Stomach (tissue), 19 donors: ENCODE measurements at places on chromosomes 3 and 15. TPM values are rescaled to one million over a fixed set of nuclear protein-coding genes. Genes with fewer than 3 reads are reported as not detected.

DNA sequence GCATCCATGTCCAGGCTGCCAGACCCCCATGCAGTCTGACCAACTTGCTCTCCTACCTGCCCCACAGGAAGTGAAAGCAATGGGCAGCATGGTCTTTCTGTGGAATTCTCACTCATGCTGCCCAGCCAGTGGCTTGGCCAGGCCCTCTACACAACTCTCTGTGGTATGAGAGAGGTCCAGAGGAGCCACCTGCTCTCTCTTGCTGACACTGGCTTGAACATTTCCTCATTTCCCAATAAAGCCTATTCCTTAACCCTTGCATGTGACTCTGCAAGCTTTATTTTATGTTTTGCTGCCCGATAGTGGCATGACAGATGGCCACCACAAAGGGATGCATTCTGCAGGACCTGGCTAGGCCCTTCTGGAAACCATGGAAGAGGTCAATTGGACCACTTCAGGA lies 53.8 kb downstream of the CCR1 start:
- H3K36me3 ChIP-seq, result no peaks in the 10 kb centered on the region
- H3K4me3 ChIP-seq, result no peak overlapping the region
- DNase-seq, result no peak
- no peak overlapping the region for H3K27ac ChIP-seq
- H3K4me1 ChIP-seq, result no peaks in the 10 kb centered on the region

- no peaks in the 10 kb centered on the region for H3K4me1 ChIP-seq
- no peak for DNase-seq
- no peaks in the 10 kb centered on the region for H3K27me3 ChIP-seq
- H3K27ac ChIP-seq, result no peak overlapping the region
- H3K36me3 ChIP-seq, result no peaks in the 10 kb centered on the region
- no peak overlapping the region for H3K4me3 ChIP-seq
These were observed 27.4 kb upstream of the CACNA2D3 start for GRCh38 chr3:54094926-54095325.

DNA sequence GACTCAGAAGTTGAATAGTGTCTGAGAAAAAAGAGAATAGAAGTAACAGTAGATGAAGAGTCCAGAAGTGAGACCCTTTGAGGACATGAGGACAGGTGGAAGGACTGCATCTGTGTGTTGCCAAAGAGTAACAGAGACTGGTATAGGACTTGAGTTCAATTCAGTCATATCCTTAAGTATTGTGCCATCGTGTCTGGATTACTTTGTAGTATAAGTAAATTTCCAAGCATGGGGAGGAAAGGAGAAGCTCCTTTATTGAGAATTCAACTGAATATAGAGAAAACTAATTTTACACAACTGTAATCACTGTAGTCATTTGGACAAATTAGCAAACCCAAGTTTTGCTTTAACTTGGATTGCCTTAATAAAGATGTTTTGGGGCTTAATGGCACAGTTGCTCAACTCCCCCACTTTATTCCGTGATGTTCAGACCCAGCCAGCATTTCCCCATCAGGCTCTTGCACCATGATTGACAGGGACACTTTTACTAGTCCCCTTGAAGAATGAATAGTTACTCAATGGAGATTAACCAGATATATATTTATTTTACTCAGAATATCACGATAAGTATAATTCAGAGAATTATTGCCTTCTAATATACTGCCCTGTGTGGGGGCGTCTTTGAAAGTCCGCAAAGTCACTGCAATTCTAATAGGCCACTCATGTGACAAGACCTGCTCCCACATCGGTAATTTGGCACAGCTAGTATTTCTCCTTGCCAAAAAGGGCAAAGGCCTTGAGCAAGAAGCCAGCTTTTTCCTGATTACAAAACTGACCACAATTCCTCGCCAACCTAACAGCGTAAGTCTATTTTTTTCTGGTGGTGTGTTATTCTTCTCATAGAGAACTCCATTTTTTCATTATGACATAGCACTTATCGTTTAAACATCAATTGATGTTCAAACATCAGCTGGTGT lies 61.3 kb downstream of the PPARG start:
- H3K27me3 ChIP-seq, result no peaks in the 10 kb centered on the region
- H3K4me1 ChIP-seq, result peaks cover 23% of the 10 kb centered on the region
- peak overlapping the region; percentile 19 for H3K27ac ChIP-seq
- no peak overlapping the region for H3K4me3 ChIP-seq
- peak; percentile 57 for DNase-seq

DNA sequence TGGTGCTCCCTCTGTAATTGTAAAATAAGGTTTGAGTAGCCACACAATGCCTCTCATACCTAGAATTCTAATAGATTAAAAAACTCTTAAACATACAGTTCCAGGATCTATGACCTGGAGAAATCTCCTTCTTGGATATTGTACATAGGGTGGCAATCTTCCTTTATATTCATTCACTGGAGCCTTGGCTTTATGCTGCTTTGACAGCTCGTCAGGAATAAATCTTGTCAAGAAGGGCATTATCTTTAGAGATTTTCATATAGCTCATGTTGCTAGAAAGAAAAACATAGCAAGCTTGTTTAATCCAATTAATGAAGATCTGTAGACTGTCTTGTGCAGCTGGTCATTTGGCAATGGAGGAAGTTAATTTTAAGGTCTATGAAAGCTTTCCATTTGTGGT lies 131.1 kb downstream of the PYDC2 start:
- DNase-seq, result no peak
- no peak overlapping the region for H3K4me3 ChIP-seq
- no peaks in the 10 kb centered on the region for H3K27me3 ChIP-seq
- no peaks in the 10 kb centered on the region for H3K36me3 ChIP-seq
- H3K4me1 ChIP-seq, result no peaks in the 10 kb centered on the region

DNA sequence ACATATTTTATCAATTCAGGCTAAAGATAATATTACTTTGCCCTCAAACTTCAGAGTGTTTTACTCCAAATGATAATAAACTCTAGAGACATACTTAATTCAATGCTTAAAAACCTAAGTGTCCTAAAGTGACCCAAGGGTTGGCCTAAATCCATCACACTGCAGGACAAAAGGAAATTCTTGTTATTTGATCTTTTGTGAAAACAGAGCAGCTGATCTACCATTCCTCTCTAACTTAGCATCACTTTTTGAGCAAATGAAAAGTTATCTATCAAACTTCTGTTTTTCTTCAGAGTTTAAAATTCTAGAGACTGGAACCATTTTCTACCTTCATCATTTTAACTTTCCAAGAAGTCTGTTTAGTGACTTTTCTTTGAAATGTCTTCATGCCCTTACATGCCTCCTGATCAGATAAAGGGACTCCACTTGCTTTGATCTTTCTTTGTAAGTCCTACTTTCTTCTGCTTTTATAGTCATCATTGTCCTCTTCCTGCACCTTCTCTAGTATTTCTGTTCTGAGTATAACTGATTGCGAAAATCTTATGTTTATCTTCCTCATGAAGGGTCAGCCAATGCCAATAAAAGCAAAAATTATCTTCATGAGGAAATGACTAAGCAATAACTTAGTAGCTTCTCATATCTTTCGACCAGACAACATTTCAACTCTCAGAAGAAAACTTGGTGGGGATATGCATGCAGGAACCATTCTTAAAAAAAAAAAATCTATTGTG lies 378.7 kb upstream of the TGFBR2 start:
- DNase-seq, result no peak
- H3K27me3 ChIP-seq, result no peaks in the 10 kb centered on the region
- H3K4me1 ChIP-seq, result no peaks in the 10 kb centered on the region
- H3K4me3 ChIP-seq, result no peak overlapping the region
- H3K36me3 ChIP-seq, result no peaks in the 10 kb centered on the region

- H3K27me3 ChIP-seq, result no peaks in the 10 kb centered on the region
- H3K36me3 ChIP-seq, result no peaks in the 10 kb centered on the region
- H3K27ac ChIP-seq, result no peak overlapping the region
- no peak for DNase-seq
These were observed 117.0 kb downstream of the FOXP1 start for GRCh38 chr3:71466483-71466882.

- H3K27ac ChIP-seq, result no peak overlapping the region
- no peak for DNase-seq
- H3K4me1 ChIP-seq, result no peaks in the 10 kb centered on the region
These were observed 587.4 kb upstream of the MDFIC2 start for GRCh38 chr3:70899816-70900215.

DNA sequence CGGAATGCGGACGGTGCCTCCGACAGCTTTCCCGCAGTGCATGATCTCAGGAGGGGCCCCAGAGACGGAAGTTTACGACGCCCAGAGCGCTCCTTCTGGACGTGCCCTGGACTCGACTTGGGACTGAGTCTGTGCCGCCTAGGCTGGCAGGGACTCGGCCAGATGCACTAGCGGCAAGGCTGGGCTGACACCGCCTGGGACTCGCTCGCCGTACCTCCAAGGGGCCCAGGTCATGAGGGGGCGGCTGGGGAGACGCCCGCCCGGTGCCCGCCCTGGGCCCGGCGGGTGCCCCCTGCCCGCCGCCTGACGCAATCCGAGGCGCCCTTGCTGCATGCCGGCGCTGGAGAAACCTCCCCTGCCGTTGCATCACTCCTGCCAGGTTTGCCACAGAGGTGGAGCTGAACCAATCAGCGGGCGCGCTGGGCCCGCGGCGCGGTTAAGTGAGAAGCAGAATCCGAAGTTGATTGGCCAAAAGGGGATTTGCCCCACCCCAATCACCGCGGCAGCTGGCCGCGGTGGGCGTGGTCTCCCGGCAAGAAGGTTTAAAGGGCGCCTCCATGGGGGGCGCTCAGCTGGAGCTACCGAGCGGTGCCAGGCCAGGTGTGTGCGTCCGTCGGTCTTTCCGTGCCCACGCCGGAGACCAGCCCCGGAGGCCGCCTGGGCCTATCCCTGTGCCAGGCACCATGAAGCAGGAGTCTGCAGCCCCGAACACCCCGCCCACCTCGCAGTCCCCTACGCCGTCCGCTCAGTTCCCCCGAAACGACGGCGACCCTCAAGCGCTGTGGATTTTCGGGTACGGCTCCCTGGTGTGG lies at the start of gene CHAC1:
CHAC1 (plus strand) TSS at position 571 of the 812 bp plus-strand sequence; CDS start at position 684, 113 bp downstream.
- H3K4me3 ChIP-seq, result peak within 1 kb of the TSS; percentile 70
- peak within 1 kb of the TSS; percentile 91 for H3K27ac ChIP-seq
- H3K4me1 ChIP-seq, result peaks cover 40% of the 10 kb centered on the region
- H3K27me3 ChIP-seq, result no peaks in the 10 kb centered on the region

DNA sequence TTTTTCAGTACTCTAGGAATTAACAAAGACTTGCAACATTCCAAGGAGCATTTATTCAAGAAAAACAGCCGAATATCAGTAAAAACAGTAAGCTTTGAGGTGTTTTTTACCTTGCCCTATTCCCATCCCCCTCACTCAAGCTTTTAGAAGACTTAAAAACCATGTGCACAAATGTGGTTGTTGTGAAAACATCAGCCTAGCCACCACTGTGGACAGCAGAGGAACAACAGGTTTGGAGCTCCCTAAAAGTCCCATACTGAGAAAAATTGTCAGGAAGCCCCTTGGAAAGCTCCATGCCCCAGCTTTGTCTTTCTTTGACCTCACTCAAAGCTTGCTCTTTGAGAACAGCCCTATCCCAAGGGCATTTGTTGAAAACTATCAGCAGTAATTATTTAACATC lies 34.7 kb upstream of the RSL24D1 start:
- H3K27ac ChIP-seq, result no peak overlapping the region
- no peak for DNase-seq
- no peaks in the 10 kb centered on the region for H3K27me3 ChIP-seq
- no peak overlapping the region for H3K4me3 ChIP-seq

GRCh38 chr3:164236851-164237250 lies 841.4 kb downstream of the SI start:
- H3K4me3 ChIP-seq, result no peak overlapping the region
- no peaks in the 10 kb centered on the region for H3K36me3 ChIP-seq
- DNase-seq, result no peak
- no peaks in the 10 kb centered on the region for H3K27me3 ChIP-seq
- no peak overlapping the region for H3K27ac ChIP-seq
- no peaks in the 10 kb centered on the region for H3K4me1 ChIP-seq

DNA sequence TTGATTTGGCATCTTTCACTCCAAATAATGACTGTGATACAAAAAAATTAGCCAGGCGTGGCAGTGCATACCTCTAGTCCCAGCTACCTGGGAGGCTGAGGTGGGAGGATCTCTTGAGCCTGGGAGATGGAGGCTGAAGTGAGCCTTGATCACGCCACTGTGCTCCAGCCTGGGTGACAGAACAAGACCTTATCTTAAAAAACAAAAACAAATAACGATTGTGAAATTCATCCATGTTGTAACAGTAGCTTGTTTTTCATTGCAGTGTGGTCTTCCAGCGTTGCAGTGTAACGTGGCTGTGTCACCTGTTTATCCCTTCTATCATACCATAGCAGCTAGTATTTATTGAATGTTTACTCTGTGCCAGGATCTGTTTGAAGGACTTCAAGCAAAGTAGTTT lies 120.9 kb downstream of the ITPR1 start:
- no peaks in the 10 kb centered on the region for H3K27me3 ChIP-seq
- DNase-seq, result no peak
- no peaks in the 10 kb centered on the region for H3K36me3 ChIP-seq
- peaks cover 9% of the 10 kb centered on the region for H3K4me1 ChIP-seq

- H3K27me3 ChIP-seq, result no peaks in the 10 kb centered on the region
- no peak overlapping the region for H3K4me3 ChIP-seq
- DNase-seq, result no peak
- no peaks in the 10 kb centered on the region for H3K4me1 ChIP-seq
These were observed 171.9 kb downstream of the CACNA2D3 start for GRCh38 chr3:54294214-54294613.

DNA sequence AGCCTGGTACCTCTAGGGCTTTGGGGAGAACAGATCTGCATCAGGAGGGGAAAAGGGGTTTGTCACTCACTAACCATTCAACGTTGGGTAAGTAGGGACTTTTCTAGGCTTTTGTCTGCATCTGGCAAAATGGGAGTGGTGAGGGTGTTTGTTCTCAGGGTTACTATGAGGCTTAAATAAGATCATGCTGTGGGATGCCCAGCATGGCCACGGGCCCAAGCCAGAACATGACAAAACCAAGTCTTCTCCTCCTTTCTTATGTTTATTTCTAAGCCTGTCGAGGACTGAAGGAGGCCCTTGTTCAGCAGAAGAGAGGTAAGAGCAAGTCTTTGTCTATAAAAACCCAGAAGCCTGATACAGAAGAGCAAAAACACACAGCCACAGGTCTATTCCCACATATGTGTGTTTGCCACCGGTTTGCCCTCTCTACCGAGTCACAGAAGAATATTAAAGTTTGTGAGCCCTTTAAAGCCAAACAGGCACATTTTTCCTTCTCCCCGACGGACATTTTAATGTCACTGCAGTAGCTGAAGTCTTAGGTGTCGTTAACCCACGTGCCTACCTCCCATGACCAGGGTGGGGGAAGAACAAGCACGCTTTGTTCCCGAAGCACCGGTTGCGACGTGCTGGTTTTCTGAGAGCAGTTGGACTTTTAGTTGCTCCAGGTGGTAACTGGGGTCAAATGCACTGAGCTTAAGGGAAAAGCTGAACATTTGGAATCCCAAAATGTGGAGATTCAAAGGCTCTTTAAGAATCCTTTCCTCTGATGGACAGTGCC lies 72.1 kb downstream of the NOX5 start:
- H3K4me1 ChIP-seq, result no peaks in the 10 kb centered on the region
- no peak for DNase-seq
- no peaks in the 10 kb centered on the region for H3K27me3 ChIP-seq

Gene INO80
- polyA plus RNA-seq, result 4.6 TPM

Gene PCSK6
- polyA plus RNA-seq, result 2.8 TPM

Gene PLSCR5
- polyA plus RNA-seq, result not detected

Gene GABRB3
- polyA plus RNA-seq, result 1.7 TPM

Gene MELTF
- polyA plus RNA-seq, result 1.8 TPM

Gene NME9
- 0.13 TPM for polyA plus RNA-seq

Gene RPP14
- 10.1 TPM for polyA plus RNA-seq

Gene PRSS50
- not detected for polyA plus RNA-seq

Gene VWA5B2
- polyA plus RNA-seq, result 3.5 TPM

Gene PRC1
- 9.0 TPM for polyA plus RNA-seq

Gene CPN2
- polyA plus RNA-seq, result not detected

Gene SLC41A3
- 18.0 TPM for polyA plus RNA-seq

Gene MST1R
- polyA plus RNA-seq, result 31.8 TPM

Gene ARIH1
- polyA plus RNA-seq, result 16.1 TPM

Gene FMN1
- polyA plus RNA-seq, result 1.7 TPM
